ENCODE measurements at places on chromosomes 11 and 22.

GRCh38 chr22:45318168-45318557 is 8.4 kb downstream of the FAM118A start:
- DNase-seq, result no peak

DNA sequence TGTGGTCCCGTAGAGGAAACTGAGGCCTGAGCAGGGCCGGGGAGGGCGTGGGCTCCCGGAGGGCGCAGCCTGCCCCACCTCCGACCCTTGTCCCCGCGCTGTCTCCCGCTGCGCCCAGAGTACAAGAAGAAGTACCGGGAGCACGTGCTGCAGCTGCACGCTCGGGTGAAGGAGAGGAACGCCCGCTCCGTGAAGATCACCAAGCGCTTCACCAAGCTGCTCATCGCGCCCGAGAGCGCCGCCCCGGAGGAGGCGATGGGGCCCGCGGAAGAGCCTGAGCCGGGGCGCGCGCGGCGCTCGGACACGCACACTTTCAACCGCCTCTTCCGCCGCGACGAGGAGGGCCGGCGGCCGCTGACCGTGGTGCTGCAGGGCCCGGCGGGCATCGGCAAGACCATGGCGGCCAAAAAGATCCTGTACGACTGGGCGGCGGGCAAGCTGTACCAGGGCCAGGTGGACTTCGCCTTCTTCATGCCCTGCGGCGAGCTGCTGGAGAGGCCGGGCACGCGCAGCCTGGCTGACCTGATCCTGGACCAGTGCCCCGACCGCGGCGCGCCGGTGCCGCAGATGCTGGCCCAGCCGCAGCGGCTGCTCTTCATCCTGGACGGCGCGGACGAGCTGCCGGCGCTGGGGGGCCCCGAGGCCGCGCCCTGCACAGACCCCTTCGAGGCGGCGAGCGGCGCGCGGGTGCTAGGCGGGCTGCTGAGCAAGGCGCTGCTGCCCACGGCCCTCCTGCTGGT is 1.9 kb downstream of the NLRP6 start:
- DNase-seq, result peak; percentile 65

DNA sequence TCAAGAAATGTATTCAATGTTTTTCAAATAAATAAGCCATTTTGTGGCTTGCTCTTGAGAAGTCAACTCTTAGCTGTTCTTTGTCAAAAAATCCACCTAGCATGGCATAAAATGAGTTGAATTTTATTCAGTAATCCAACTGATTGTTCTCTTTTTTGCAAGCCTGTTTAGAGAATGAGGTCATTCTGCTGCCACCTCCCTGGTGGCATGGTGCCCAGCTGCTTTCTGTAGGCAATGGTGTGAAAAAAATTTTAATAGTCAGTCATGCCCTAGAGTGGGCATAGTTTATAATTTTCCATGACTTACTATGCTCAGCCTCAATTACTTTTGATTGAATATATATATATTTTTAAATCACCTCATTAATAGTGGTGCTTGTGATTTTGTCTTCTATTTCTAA is 177.2 kb downstream of the INSC start:
- DNase-seq, result no peak

- DNase-seq, result no peak
Observed at GRCh38 chr11:68998390-68998911, 14.6 kb downstream of the MRGPRF start.

All from Kasumi-1 (cell line).